Activated T-helper 1 cell treated with anti-CD3 and anti-CD28 coated beads, Interleukin-2, amount 50 U/mL, for 16 hours (primary cell): ENCODE measurements at places on chromosomes 5 and 9.

DNA sequence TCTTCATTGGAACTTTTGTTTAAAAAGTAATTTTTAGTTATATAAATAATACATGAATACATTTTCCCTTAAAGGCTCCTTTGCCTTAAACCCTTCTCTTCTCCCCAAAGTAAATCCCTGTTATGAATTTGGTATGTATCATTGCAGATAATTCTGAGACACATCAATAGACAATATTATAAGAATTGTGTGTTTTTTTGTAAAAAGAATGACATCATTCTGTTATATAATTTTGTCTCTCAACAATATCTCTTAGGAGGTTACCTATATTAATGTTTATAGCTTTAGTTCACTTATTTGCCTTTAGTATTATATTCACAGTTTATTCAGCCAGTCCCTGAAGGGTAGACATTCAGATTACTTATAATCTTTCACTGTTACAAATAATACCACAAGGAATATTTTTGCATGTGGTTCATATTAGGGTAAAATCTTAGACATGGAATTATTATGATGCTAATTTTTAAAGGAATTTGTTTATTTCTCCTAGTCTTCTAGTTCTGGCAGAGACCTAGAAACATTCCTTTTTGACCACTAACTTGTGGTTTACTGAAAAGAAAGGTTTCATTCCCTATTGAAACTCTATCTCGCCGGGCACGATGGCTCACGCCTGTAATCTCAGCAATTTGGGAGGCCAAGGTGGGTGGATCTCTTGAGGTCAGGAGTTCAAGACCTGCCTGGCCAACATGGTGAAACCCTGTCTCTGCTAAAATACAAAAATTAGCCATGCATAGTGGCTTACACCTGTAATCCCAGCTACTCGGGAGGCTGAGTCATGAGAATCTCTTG is 105.6 kb downstream of the KCTD16 start:
- no peak for DNase-seq

- no peak for DNase-seq
These were observed 21.4 kb downstream of the MEGF10 start for GRCh38 chr5:127311781-127312525.

GRCh38 chr9:99103901-99104458 is 933 bp upstream of the TGFBR1 start:
- DNase-seq, result no peak

DNA sequence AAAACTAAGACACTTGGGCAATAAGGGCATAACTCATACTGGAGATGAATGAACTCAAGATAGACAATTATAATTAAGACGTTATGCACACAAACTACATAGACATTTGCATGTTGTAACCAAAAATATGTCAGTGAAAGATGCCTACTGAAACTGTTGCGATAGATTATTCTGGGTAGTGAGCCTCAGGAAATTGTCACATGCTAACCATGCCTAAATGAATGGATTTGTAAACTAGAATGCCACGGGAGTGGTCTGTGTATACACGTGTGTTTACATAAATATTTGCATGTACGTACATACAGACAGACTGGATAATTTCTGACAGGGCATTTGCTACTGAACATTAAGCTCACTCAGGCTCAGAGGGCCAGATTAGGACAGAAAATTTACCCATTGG is 1.2 kb downstream of the NIPSNAP3B start:
- DNase-seq, result no peak

- no peak for DNase-seq
These were observed 2.0 kb downstream of the DENND1A start for GRCh38 chr9:123927625-123928532.

DNA sequence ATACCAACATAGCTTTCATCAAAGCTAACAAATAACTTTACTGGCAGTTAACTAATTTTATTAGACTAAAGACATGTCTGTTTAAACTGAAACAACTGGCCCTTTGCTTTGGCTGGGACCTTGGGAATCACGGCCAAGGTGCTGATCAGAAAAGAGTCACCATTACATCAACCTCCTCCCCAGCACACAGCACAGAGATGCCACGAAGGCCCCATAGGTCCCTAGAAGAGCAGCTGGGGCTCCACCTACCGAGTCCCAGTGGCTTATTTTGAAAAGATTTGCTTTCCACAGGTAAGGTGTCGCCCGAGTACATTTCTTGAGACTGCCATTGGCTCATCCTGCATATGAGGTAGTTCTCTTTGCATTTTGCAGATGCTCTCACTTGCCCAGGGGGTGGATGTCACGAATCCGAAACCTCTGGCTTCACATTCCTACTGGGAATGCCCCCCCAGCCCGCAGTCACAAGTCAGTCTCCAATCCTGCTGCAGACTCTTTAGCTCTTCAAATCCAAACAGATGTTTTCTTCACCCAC is 18.8 kb upstream of the HSD17B3 start:
- DNase-seq, result no peak

DNA sequence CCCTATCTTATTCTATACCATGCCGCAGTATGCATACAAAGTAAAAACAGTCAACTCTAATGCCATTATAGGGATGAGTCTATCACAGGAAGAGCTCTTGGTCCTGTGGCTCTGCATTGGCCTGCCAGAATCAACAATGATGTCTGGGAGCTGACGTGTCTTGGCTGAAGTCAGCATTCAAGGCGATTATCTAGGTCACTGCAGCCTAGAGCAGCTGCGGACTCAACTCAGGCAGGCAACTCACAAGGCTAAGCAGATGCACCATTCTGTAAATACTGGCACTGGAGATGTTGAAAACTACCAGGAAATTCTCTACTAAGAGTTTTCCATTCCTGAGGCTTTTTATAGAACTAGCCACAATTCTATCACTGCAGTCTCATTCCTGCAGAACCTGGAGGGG is 13.3 kb downstream of the SPATA9 start:
- DNase-seq, result no peak

DNA sequence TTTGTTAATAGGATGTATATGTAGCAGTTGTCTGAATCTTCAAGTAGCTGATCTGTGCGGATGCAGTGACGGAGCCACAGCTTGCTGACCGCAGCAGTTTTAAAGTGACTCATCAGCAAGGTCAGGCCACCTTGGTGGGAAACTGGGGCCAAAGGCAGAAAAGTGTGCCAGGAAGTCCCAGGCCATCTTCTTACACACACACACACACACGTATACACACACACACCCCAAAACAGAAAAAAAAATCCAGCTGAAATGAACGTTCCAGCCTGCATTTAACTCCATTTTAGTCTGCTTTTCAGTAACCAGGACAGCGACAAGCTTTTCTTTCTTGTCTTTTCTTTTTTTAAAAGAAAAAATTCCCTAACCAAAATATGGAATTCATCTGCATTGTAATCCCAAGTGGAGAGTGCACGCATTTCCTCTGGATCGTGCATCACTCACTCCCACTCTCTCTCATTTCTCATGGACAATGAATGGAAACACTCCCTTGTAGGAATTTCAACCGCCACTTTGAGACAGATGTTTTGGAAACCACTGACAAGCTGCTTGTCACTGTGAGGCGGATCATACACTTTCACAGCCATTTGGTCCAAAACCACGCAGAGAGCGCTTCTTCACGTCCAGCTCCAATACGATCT is 103.9 kb downstream of the LHFPL2 start:
- DNase-seq, result no peak

DNA sequence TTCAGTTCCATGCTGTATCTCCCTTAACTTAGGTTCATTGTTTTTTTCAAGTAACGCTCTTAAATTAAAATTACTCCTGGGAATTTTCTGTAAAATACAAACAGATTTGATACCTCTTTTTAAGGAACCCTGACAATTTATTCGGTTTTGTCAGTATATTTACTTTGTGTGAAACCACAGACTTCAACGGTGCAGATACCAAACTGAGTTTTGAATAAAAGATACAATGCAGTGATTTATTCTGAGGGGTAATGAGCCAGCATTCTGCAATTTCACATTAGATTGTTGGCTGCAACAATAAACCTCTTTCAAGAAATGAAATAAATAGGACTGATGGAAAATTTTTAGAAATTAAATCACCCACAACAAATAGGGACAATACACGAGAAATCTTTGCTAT is 308.6 kb upstream of the EDIL3 start:
- DNase-seq, result no peak

DNA sequence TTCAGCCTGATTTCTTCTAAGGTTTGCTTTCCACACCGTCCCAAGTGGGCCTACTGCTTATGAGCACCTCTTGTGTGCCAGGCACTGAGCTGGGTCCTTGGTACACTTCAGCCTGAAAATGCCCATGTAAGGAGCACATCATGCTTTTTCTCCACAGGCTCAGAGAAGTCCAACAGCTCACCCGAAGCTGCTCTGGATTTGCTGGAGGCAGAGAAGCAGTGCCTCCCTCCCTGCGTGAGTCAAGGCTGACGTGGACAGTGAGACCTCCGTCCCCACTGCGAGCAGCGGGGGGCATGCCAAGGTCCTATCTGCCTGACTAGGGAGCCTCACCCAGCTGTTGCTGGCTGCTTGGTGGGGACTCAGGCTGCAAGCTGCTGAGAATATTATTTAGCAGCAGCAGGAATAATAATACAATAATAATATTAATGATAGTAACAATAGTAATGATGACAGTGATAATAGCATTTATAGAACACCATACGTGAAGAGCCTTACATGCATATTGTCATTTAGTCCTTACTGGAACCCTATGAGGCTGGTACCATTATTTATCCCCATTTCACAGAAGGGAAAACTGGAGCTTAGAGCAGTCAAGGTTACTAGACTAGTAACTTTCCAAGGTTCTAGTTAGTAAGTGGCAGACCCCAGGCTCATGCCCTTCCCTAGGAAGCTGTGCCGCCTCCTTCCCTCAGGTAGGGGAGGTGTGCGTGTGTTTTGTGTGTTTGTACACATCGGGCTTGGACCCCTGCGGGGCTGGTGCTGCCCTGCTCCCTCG is 194.8 kb downstream of the HSPA4 start:
- no peak for DNase-seq

DNA sequence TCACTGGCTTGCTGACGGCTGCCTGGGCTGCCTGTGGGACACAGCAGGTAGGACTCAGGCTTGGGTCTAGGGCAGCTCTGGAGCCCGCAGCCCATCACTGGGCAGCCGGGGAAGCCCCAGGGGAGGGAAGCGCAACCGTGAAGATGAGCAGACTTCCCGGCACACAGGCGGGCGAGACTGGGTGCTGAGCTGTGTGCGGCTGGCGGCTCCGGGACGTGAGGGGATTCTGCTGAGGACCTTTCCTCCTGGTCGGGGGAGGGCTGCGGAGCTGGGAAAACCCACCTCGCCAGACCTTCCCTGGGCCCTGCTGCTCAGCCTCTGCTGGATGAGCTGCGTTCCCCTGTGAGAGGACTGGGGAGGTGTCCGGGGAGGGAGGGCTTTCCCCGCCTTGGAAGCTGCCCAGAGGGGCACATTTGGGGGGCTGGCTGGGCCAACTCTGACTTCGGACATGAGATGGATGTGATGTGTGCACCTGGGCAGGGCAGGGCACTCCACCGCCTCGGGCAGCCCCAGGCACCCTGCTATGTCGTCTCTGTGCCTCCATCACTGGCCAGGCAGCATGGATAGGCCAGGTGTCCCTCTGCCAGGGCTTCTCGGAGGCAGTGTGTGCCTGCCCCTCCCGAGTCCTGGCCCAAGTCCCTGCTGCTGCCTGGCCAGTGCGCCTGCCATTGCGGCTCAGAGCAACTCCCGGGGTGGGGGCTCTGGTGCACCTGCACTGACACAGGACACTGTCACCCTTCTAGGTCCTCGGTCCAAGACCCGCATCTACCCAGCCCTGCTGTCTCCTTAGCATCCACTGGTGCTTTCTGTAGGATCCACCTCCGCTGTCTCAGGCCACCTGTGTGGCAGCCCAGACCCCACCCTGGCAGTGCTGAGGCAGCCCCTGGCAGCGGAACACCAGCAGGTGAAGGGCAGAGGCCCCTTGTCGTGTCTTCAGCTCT is 66.4 kb downstream of the COL5A1 start:
- no peak for DNase-seq

- no peak for DNase-seq
These were observed 278.0 kb upstream of the ADCY2 start for GRCh38 chr5:7117961-7118360.

GRCh38 chr5:180135128-180135955 is 63.8 kb upstream of the RNF130 start:
- DNase-seq, result no peak

DNA sequence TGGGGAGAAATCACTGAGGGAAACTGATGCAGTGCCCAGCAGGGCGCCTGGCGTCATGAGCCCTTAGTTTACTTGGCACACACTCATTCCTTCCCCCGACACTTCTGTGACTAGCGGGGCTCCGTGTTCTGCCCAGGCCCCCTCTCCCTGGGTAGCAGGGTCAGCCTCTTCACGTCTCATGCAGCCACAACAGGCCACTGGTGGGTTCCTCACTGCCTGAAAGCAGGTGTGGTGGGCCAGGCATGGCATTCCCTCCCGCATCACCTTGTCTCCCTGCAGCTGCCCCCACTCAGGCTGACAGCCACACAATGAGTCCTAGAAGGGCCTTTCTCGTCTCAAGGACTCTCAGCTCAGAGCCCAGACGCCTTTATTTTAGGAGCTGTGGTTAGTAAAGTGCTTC is 51.1 kb upstream of the CPLX2 start:
- no peak for DNase-seq

GRCh38 chr5:154118385-154118784 is 72.1 kb upstream of the GALNT10 start:
- no peak for DNase-seq

DNA sequence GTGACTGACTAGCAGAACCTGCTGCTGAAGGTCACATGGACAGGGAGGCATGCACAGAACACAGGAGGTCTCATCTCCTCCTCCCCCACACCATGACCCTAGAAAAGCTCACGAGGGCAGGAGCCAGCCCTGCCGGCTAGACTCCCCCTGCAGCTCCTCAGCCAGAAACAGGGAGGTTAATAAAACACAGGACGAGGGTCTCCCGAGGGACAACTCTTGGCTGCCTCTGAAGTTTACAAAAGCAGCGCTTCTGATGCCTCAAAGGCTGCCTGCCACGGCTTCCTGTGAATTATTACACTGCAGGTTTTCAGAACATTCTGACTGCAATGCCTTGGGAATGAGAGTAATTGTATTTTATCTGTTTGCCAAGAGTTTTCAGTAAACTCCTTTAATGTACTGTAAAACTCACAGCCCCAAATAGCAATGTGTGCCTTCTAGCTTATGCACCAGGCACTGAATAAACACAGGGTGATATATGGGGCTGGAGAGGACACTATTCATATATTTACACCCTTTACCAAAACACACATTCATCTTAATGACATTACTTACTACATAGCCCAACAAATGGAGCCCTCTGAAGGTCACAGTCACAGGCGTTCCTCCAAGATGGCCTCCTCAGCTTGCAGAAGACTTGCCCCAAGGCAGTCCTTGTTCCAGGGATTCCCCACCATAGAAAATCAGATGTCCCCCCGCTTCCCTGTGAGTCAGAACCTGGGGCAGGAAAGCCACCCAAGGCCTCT is 83.7 kb downstream of the C5orf15 start:
- no peak for DNase-seq
